Stimulated activated CD8-positive, alpha-beta memory T cell treated with anti-CD3 and anti-CD28 coated beads, Interleukin-7, amount 100 ng/mL, for 48 hours (primary cell): ENCODE measurements at places on chromosomes 6 and 20.

DNA sequence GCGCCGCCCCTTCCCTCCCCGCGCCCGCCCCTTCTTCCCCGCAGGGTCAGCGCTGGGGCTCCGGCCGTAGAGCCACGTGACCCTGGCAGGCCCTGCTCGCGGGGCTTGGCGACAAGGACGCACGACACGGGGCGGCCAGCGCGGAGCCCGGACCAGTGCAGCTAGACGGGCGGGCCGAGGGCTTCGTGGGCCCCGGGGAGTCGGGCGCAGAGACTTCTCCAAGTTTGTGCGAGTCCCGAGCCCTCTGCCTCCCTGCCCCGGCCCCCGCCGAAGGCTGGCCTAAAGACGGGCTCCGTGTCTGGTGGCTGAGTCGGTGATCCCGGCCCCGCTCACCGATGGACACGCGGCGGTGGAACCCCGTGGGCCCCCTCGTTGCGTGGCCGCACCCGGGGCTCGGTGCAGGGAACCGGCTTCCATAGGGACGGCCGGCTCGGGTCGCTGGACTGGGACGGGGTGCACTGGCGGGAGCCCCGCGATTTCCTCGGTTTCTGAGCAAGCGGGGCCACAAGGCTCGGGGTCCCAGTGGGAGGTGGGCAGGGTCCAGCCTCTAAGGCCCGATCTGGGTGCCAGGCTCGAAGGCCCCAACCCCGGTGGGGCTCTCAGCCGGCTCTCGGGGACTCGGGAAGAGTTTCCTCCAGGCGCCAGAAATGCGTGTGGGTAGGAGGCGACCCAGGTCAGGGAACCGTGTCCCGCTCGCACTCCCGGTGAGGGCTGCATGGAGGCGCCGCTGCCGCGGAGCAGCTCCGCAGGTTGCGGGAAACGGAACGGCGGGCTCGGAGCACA, 452 bp upstream of the GATA5 start:
- no peak for DNase-seq

GRCh38 chr6:5155906-5156305, 70.8 kb downstream of the PPP1R3G start:
- DNase-seq, result no peak

GRCh38 chr6:107564589-107564951, 74.7 kb downstream of the SOBP start:
- no peak for DNase-seq

- DNase-seq, result no peak
These were observed 18.3 kb upstream of the FAM162B start for GRCh38 chr6:116783852-116784251.

- no peak for DNase-seq
These were observed 1310.5 kb upstream of the CITED2 start for GRCh38 chr6:140684776-140685550.

DNA sequence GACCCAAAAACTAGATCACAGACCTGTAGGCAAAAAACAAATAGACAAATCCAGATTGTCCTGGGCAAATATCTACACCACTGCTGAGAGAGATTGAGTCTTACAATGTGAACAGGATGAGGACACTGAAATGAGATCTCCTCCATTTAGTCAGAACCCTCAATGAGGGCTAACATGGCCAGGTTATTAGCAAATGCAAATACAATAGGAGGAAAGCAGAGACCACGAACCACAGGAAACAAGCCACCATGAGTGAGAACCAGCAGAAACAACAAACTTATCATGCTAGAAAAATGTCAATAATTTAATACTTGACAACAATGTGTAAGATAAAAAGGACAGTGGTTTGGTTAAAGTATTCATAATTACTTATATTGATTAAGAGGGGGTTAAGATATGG, 162.8 kb downstream of the SYNE1 start:
- no peak for DNase-seq

DNA sequence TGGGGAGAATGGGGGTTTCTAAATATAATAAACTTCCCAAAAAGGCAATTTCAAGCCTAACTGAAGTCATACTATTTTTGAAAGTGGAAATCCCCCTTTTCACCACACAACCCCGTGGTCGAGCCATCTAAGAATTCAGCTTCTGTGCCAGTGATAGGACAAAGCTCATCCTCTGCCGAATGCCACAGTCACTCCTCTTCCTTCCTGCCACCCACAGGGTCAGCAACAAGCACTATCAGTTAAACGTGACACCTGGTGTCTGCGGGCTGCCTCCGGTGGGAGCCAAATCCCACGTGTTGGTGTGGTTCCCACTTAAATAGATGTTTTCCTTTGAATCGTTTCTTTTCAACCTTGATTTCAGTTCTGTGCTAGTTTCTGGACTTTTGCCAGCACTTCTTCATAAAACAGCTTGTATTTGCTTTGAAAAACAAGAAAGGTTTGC, 60.7 kb downstream of the TNFAIP3 start:
- peak; percentile 83 for DNase-seq

DNA sequence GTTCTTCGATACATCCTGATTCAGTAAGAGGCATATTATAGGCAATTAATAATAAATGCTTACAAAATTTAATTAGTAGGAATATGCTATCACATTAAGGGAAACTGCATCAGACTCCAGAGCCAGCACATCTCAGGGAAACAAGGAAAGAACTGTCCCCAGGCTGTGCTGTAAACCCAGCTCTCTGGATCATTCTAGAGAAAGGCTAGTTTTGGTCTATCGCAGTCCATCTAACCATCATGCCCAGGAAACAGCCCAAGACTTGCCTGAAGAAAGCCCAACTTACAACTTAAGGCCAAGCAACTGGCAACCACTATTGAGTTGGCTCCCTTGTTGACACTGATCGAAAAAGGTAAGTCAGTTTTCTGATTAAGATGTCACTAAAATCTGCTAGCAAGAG, 11.3 kb downstream of the MAP3K5 start:
- no peak for DNase-seq

- no peak for DNase-seq
These were observed 118.1 kb downstream of the QKI start for GRCh38 chr6:163532526-163533078.

DNA sequence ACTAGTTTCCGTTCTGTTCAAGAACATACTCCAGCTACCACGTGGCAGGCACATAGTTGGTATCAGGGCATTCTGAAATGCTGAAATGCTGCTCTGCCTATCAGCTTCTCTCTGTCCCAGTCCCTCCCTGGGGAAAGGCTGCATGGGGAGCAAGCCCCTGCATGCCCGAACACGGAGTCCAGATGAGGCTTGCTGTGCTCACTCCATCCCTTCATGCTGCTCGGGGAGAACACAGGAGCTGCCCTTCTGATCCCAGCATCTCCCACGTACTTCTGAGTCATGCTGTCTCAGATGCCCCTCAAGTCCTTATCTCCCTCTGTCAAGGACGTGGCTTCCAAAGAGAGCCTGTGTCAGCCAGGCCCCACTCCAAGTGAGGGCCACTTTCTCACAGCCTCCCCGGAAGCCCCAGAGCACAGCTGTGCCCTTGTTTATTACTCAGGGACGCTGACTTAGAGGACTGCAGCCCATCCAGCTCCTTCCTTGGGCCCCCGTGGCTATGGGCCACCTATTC, 29.4 kb downstream of the THBS2 start:
- DNase-seq, result no peak

DNA sequence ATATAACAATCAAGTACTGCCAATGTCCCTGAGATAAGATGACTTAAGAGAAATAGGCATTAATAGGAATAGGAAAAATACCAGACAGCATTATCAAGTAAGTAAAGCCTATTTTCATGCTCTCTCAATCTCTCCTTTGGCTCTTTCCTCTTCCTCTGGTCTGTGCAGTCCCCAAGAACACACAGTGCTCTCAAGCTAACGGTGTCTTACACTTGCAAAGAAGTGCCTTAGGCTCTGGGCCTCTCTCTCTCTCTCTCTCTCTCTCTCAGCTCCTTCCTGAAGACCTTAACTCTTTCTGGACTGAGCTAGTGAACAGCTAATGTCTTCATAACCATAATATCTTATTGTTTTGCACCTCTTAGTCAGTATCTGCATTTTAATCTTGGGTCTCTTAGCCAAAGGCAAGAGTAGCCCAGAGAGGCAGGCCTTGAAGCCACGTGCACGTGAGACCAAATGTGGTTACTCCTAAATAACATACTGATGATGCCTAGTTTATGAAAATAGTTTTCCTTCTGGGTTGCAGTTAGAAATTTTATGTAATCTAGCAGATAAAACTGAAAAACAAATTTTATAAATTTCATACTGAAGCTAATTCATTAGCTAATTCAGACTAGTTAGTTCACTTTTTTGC, 70.8 kb downstream of the TPD52L1 start:
- DNase-seq, result no peak

- DNase-seq, result no peak
These were observed 296.8 kb downstream of the CLIC5 start for GRCh38 chr6:45718871-45719270.

- DNase-seq, result no peak
These were observed 609 bp downstream of the OGFRL1 start for GRCh38 chr6:71289039-71289801.

DNA sequence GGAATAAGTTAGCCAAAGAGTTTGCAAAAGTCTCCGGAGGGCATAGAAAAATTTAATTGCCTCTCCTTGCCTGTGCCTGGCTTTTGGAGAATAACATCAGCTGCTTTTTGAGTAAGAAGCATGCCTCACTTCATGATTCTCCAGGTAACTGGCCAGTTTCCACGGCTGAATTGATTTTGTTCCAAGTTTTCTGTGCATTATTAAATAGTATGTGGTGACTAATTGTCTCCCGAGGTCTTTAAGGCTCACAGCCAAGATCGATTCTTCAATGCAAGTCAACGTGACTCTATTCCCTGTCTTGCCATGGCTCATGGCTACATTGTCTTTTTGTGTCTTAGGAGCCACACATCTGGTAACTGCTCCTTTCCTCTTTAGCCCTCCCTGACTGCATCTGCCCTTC, 54.2 kb downstream of the CNR1 start:
- DNase-seq, result no peak

DNA sequence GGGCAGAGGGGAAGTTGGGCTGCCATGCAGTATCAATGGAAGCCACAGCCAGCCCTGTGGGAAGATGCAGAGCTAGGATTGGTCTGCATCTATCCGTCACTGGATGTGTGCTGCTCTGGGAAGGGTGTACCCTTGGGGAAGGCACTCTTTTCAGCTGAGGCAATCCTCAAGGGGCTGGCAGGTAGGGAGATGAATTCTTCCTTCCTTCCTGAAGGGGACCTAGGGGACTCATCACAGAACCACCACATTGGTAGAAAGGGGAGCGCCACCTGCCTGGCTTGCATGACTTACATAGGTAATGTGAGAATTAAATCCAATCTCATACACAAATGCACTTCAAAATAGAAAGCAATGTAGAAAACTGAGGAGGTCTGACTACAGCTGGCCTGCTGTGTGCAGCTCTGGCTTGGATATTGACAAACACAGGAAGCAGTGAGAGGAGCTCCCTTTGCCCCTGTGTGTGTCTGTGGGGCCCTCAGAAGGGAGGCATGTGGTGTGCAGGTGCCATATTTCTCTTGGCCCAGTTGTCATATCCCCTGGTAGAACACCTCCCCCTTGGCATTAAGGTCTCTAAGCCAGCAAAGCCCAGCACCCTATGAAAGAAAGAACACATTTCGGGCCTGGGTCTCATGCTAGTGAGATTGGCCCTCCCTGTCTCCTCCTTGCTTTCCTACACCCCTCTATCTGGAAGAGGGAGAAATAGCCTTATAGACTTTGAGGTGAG, 260.3 kb upstream of the MOCS1 start:
- no peak for DNase-seq

DNA sequence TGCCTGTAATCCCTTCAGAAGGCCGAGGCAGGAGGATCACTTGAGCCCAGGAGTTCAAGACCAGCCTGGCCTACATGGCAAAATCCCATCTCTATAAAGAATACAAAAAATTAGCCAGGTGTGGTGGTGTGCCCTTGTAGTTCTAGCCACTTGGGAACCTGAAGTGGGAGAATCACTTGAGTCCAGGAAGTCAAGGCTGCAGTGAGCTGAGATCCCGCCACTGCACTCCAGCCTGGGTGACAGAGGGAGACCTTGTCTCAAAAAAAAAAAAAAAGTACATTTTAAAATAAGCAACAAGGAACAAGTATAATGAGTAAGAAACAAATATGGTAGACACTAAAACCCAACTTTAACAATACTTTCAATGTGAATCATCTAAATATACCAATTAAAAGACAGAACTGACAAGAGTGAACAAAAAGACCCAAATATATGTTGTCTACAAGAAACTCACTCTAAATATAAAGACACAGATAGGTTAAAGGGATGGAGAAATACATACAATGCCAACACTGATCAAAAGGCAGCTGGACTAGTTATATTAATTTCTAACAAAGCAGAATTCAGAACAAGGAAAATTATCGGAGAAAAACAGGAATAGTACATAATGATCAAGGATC, 37.7 kb downstream of the RANBP9 start:
- no peak for DNase-seq

- DNase-seq, result no peak
These were observed 505.1 kb downstream of the QKI start for GRCh38 chr6:163919652-163920051.

DNA sequence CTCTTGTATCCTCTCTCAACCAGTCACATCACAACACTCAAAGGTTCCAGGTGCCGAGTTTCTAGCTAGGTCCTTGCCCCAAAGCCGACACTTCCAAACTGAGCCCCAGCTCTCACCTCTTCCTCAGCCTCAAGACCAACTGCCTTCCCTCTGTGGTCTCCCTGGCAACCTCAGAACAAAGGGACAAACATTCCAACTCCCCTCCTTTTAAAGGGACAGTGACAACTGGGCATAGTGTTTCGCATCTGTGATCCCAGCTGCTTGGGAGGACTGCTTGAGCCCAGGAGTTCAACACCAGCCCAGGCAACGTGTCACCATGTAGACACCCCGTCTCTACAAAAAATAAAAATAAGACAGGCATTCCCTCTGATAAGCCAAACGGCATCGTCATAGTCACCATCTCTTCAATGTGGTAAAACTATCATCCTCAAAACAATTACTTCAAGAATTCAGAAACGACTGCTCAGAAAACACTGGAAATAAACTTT, 11.3 kb downstream of the DIDO1 start:
- no peak for DNase-seq

- no peak for DNase-seq
These were observed 41.0 kb downstream of the PLEKHG1 start for GRCh38 chr6:150640556-150641209.

GRCh38 chr6:20814494-20814893, 280.2 kb downstream of the CDKAL1 start:
- DNase-seq, result no peak

GRCh38 chr20:25277941-25278521, 30.1 kb downstream of the PYGB start:
- DNase-seq, result no peak

GRCh38 chr20:57514273-57514751, 10.6 kb downstream of the CTCFL start:
- no peak for DNase-seq
